ENCODE measurements at places on chromosomes 3 and 15. TPM values are rescaled to one million over a fixed set of nuclear protein-coding genes. Genes with fewer than 3 reads are reported as not detected.

CD86 gene
- polyA plus RNA-seq: 6.2 TPM

ITGA11 gene
- not detected for polyA plus RNA-seq

ECT2 gene
- 2.8 TPM for polyA plus RNA-seq

GPR15 gene
- polyA plus RNA-seq: 0.45 TPM

ACTC1 gene
- polyA plus RNA-seq: not detected

DNA sequence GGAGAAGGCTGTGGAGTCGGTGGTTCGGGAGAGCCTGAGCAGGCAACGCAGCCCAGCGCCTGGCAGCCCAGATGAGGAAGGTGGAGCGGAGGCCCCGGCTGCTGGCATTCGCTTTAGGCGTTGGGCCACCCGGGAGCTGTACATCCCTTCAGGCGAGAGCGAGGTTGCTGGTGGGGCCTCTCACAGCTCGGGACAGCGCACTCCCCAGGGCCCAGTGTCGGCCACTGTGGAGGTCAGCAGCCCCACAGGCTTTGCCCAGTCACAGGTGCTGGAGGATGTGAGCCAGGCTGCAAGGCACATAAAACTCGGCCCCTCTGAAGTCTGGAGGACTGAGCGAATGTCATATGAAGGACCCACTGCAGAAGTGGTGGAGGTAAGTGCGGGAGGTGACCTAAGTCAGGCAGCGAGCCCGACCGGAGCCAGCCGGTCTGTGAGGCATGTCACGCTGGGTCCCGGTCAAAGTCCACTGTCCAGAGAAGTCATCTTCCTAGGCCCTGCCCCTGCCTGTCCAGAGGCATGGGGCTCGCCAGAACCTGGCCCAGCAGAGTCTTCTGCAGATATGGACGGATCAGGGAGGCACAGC is 26.7 kb downstream of the SYNM start:
- no peak for DNase-seq

DNA sequence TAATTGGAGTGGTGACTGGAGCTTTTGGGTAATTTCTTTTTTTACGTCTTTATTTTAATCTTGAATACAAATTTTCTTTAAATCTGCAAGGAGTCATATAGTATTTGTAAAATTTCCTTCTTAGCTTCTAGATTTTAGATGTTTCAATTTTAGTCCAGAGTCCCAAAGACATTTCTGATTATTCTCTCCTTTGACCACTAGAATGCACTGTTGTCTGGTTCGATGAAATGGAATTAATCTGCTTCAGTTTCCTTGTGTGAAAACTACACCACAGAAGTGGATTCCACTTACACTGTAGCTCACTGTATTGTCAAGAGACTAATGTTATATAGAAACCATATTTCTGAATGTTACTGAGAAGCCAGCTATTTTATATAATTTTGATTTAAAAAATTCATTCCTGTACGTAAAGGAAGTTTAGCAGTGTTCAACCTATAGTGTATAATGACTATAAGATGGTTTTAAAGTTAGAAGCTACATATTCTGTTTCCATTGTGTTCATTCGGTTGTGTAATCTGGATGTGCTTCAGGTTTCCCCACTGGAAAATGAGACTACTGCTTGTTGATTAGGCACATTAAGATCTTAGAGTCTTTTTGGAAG is 6.1 kb downstream of the GRAMD1C start:
- no peak for DNase-seq

- no peak for DNase-seq
Observed at GRCh38 chr15:34360298-34360697, 6.7 kb downstream of the LPCAT4 start.

GRCh38 chr15:25640381-25640780 is 201.6 kb upstream of the UBE3A start:
- DNase-seq: no peak

- no peak for DNase-seq
Observed at GRCh38 chr3:192943393-192943792, 25.7 kb upstream of the MB21D2 start.

All from immature natural killer cell (primary cell).